PC-9 (cell line): ENCODE measurements at places on chromosomes 7 and 10. TPM values are rescaled to one million over a fixed set of nuclear protein-coding genes. Genes with fewer than 3 reads are reported as not detected.

The STEAP1 gene
- total RNA-seq = 6.3 and 6.5 TPM in 2 replicates

- no peak for DNase-seq
These were observed 333.1 kb downstream of the ETV1 start for GRCh38 chr7:13656330-13656729.

The SLC16A12 gene
- 0.65 and 0.74 TPM in 2 replicates for total RNA-seq

The HABP2 gene
- not detected in 2 replicates for total RNA-seq

- no peak for DNase-seq
These were observed 18.8 kb downstream of the TET1 start for GRCh38 chr10:68578974-68579373.

DNA sequence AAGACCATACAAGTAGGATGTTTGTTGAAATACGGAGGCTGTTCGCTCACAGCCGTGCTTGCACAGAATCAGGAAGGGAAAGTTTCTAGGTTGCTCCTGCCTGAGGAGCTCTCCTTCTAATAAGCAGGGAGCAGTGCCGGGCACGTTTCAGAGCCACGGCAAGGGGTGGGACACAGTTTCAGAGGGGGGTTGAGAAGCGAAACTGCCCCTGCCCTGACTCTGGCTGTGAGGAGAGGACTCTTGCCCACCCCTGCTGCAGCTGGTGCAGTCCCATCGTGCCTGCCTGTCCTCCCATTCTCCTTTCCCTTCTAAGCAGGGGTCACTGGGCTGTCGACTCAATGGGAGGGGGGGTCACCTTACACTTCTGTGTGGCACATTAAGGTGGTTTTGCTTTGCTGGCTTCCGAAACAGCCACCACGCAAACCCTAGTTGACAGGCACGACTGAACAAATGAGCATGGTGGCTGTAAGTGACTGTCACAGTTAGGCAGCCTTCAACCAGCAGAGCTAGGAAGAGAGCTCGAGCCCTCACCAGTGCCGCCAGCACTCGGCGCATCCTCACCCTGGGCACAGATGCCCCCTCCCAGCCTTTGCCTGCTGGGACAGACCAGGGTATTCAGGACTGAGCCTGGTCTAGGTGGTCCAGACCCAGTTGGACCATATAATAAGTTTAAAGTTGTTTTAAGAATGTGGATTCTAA, 37.5 kb downstream of the ZNF467 start:
- no peak for DNase-seq

DNA sequence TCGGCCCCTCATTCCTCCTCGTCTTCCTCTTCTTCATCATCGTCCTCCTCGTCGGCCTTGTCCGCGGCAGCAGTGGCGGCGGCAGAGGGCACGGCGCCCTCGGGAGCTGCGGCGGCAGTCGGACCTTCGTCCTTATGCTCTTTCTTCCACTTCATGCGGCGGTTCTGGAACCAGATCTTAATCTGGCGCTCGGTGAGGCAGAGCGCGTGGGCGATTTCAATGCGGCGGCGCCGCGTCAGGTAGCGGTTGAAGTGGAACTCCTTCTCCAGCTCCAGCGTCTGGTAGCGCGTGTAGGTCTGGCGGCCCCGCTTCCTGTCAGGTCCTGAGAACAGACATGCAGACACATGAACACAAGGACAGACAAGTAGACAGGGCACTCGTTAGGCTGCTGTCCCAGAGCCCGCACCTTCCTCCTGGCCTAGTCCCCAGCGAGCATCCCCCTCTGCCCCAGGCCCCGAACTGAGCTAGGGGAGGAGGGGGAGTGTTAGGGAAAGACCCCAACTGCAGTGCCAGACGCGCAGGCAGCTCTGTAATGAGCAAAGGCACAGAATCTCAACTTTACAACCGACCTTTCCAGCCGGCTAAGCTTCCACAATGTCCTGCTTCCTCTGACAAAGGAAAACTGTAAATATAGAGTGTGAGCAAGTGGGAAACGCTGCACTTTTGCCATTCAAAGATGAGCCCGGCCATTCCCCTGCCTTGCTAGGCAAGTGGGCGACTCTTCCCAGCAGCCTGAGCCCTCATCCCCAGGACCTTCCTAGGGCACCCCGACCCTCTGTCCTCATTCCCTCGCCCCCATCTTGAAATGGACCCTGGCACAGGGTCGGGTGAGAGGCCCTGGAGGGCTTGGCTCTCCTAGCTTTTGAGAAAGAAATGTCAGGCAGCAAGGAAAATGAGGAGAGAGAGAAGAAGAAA, 1.3 kb downstream of the HOXA7 start:
- DNase-seq = no peak

GRCh38 chr10:528173-529165, 161.0 kb downstream of the DIP2C start:
- DNase-seq = no peak

DNA sequence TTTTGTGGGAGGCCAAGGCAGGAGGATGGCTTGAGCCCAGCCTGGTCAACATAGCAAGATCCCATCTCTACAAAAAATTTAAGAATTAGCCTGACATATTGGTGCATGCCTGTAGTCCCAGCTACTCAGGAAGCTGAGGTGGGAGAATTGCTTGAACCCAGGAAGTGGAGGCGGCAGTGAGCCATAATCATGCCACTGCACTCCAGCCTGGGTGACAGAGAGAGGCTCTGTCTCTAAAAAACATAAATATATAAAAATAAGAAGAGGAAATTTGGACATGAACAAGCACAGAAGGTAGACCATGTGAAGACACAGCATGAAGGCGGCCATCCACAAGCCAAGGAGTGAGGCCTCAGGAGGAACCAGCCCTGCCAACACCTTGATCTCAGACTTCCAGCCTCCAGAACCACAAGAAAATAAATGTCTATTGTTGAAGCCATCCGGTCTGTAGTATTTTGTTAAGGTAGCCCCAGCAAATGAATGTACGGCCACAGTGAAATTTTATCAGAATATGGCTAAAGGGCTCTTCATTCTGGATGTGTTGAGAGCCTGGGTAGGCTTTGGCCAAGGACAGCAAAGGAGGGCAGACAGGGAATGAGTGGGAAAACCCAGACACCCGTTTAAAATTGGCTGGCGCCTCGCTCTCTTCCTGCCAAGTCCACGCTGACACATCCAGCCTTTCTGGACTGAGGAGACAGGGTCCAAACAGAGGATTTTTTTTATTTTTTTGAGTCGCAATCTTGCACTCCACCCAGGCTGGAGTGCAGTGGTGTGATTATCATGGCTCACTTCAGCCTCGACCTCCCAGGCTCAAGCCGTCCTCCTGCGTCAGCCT, 12.9 kb upstream of the GRID2IP start:
- no peak for DNase-seq

DNA sequence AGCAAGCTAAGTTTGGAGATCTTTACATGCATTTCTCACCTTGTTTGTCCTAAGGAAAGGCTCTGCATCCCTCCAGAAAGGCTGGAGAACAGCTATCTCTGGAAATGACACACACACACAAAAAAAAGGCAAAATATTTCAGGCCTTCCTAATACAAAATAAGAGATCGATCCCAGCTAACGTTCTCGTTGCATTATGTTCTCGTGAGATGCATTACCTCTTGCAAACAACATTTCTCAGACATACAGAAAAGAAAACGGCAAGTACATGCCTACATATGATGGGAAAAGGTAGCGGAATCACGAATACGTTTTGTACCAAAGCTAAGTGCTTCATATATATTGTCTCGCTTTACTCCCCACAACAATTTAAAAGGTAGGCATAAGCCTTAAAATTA, 488 bp downstream of the MTERF1 start:
- no peak for DNase-seq

DNA sequence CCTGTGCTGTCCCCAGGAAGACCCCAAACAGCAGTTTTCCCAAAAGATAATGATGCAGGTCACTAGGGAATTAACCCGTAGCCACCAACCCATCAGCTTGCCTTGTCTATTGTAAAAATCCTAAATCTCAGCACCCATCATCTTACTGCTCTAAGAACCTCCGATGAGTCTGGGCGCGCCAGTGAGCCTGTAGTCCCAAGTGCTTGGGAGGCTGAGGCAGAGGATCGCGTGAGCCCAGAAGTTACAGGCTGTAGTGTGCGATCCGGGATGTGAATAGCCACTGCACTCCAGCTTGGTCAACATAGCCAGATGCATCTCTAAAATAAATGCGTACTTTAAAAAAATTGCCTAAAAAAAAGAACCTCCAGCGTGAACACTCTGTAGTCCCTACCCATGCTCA, 951 bp downstream of the AS3MT start:
- DNase-seq = no peak

The POLR2J2 gene
- 16.4 and 17.6 TPM in 2 replicates for total RNA-seq

GRCh38 chr7:140683657-140684056, 10.9 kb downstream of the ADCK2 start:
- DNase-seq = no peak

GRCh38 chr10:24989867-24990266, 26.1 kb downstream of the ENKUR start:
- DNase-seq = no peak

GRCh38 chr10:49109669-49110340, 5.5 kb downstream of the VSTM4 start:
- peak; percentile 10 for DNase-seq

GRCh38 chr7:24051651-24052050, 232.3 kb upstream of the NPY start:
- DNase-seq = no peak

DNA sequence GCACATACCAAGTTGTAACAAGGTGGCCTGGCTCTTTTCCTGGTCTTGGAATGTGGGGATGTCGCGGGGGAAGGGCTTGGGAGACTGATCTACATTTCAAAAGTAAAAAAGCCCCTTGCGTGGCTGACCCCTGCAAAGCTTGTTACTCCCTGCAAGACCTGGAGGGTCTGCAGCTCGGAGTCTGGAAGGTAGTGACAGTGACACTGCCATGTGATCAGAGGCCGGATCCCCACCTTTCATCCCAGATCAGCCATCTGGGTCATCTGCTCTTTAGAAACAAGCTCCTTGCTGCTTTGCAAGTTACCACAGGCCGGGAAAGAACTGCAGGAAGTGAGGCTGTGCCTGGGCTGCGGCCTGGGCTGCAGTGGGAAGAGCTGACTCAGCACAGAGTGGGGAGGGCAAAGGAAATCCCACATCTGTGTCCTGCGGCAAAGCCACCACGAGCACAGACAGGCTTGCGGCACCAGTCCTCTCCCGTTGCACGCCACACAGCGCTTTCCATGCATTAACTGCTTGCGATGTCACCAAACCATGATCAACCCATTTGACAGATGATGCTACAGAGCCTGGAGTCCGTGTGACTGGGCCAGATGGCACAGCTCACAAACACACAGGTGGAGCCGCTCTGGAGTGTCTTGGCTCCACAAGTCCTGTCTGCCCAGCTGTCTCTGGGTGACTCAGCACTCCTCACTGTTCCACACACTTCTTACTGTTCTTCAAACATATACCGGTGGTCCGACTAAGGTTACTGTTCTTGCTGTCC, 97.7 kb downstream of the SH3PXD2A start:
- DNase-seq = no peak

DNA sequence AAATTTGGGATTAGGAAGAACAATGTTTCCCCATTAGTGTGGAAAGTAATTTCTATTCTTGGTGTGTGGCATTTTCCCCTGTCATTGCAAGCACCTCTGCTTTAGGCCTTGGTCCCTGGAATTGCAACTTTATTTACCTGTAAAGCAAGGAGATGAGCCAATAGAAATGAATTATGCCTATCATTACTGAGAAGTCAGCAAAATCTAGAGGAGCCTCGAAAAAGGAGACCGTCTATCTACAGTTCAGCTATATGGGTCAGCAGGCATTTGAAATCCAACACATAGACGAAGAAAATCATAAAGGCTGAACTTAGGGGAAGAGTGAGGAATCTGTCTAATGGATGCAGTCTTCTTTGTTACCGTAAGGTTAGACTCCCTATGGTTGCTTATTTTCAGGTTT, 161.1 kb downstream of the CCDC71L start:
- DNase-seq = no peak

The ADK gene
- total RNA-seq = 133 and 159 TPM in 2 replicates

DNA sequence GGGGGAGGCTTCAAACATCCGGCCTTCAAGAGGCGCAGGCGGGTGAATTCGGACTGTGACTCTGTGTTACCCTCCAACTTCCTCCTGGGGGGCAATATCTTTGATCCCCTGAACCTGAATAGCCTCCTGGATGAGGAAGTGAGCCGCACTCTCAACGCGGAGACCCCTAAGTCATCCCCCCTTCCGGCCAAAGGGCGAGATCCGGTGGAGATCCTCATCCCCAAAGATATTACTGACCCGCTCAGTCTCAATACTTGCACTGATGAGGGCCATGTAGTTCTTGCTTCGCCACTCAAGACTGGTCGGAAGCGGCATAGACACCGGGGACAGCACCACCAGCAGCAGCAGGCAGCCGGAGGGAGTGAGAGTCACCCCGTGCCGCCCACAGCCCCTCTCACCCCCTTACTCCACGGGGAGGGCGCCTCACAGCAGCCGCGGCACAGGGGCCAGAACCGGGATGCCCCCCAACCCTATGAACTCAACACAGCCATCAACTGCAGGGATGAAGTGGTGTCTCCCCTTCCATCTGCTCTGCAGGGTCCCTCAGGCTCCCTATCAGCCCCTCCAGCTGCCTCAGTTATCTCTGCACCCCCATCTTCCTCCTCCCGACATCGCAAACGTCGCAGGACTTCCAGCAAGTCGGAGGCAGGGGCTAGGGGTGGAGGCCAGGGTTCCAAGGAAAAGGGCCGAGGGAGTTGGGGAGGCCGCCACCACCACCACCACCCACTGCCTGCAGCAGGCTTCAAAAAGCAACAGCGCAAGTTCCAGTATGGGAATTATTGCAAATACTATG, 1.1 kb downstream of the MEPCE start:
- no peak for DNase-seq

The COG5 gene
- 32.3 and 43.5 TPM in 2 replicates for total RNA-seq
